ENCODE measurements at places on chromosomes 1 and 21. TPM values are rescaled to one million over a fixed set of nuclear protein-coding genes. Genes with fewer than 3 reads are reported as not detected.

Gene OR2T33
- total RNA-seq: not detected

Gene KCNK2
- total RNA-seq: not detected

Gene KCNJ10
- total RNA-seq: not detected

Gene TTC34
- 0.05 TPM for total RNA-seq

Gene CR1L
- total RNA-seq: not detected

Gene KCNT2
- total RNA-seq: not detected

Gene FAM72D
- total RNA-seq: 6.3 TPM
